ENCODE measurements at places on chromosomes 1 and 21.

DNA sequence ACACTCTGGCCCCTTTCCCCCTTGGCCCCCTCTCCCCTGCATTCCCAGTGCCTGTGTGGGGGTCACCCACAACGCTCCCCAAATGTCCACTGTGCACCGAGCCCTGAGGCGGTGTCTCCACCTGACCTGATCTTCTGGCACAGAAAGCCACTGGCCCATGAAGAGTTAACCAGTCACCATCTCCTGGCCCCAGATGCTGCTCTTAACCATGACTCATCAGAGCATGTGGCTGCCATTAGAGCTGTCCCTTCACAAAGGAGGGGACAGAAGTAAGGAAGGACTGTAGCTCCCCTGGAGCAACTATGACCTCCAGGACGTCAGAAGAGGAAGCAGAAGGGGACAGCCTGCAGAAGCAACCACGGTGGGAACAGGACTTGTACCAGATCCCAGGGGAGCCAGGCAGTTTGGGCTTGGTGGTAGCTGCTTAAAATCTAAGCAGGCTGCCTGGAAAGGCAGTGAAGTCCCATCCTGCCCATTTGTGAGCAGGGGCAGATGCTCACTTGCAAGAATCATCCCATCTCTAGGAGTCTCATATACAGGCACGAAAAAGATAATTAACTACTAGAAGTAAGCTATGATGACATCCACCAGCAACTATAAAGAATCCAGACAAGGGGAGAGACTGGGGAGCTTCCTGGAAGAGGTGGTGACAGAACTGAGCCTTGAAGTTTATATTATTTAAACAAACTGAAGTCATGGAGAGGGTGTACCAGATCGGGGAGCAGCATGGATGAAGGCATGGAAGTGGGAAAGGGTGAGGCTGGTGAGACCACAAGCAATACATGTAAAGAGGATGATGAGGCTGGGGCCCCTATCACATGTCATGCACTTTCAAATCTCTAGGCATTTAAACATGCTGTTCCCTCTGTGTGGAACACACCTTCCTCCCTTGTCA, 1.1 kb upstream of the TTC39A start:
- no peak for DNase-seq

- peak; percentile 25 for DNase-seq
These were observed 475 bp upstream of the NPPB start for GRCh38 chr1:11858968-11859871.

DNA sequence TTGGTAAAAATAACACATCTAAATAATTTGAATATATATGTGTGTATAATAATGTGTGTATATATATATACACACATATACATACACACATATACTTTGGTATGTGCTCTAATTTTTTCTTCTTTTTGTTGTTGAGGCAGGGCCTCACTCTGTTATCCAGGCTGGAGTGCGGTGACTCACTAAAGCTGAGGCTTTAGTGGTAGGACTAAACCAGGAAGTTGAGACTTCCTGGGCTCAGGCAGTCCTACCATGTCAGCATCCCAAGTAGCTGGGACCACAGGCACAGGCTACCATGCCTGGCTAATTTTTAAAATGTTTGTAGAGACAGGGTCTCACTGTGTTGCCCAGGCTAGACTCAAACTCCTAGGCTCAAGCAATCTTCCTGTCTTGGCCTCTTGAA, 46.7 kb upstream of the CXADR start:
- DNase-seq: no peak

DNA sequence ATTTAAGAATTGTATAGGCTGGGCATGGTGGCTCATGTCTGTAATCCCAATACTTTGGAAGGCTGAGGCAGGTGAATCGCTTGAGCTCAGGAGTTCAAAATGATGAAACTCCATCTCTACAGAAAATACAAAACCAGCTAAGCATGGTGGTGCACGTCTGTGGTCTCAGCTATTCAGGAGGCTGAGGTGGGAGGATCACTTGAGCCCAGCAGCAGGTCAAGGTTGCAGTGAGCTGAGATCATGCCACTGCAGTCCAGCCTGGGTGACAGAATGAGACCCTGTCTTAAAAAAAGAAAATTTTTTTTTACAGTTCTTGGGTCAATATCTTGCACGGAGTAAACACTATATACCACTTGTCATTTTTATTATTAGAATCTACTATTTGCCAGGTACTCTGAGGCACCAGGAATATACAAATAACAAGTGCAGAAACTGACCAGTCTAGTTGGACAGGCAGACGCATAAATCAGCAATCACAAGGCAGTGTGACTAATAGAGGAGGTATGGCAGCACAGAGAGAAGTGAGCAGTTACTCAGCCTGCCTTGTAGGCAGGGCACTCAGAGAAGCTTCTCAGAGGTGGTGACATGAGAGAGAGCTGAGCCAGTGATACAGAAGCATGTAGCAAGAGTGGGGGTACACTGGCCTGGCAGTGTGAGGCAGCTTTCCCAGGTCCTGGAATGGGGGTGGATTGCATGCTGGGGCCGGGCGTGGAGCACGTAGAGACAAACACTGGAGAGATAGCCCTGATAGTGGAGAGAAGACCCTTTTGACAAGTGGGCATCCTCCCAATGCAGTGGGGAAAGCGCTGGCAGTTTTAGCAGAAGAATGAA, 8.0 kb downstream of the PHLDA3 start:
- no peak for DNase-seq

- DNase-seq: no peak
These were observed 26.9 kb upstream of the CCN1 start for GRCh38 chr1:85553416-85554335.

DNA sequence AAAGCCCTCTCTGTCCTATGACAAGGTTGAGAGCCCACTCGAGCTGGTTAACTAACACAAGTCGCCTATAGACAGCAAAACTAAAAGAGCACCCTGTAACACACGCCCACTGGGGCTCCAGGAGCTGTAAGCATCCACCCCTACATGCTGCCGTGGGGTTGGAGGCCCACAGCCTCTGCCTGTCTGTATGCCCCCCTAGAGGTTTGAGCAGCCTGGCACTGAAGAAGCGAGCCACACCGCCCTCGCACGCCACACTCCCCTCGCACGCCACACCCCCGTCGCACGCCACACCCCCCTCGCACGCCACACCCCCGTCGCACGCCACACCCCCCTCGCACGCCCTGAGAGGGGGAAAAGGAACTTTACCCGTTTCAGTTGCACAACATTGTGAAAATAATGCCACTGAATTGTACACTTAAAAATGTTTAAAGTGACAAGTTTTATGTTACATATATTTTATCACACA, 13.2 kb upstream of the HMGCL start:
- DNase-seq: peak; percentile 63

- no peak for DNase-seq
These were observed 102.7 kb upstream of the SIM2 start for GRCh38 chr21:36596174-36596573.

DNA sequence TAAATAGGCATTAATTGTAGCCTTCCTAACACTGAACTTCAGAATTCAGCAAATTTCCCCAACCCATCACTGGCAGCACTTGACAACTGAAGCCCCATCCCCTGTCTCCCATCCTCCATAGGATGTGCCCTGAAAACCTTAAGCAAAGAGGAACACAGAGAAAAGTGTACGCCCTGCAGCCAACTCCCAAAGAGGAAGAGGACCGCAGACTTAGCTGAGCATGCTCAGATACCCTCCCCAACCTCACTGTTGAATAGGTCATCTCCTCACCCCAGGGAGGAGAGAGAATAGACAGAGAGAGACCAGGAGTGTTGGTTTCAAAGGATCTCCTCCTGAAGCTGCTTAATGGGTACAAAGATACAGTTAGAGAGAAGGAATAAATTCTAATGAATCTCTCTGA, 50.5 kb downstream of the CD2 start:
- DNase-seq: no peak

DNA sequence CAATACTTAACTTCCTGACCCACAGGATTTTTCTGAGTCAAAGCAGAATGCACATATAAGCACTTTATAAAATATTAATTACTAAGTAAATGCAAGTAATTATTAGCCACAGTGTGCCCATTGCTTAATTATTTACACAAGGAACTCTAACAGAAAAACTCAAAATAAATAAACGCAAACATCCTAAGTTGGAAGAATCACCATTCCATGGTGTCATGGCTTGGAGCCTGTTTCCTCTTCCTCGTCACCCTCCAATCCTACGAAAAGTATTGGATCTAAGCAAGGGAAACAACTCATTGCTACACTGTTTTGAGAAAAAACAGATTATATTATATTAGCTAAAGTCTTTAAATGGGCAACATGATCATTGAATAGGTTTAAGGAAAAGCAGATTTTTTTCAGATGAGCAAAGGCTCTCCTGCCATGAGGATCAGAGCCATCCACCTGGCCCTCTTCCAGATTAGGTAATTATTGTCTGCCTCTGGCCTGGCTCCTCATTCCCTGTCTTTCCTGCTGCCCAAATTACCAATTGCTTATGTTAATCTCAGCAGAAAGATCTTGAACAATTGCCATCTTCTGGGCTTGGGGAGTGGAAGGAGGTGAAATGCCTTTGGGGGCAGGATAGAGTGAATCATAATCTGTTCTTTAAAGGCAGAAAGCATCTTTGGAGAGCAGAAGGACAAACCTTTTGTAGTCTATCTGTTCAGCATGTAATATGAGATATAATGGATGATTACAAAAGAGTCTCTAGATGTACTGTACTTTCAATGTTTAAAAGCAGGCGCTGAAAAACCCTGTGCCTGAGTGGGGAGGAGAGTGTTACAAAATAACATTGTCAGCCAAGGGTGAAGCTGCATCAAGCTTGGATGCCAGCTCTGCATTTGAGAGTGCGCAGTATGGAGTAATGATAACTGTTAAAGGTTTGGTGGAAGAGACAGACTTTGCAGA, 121.2 kb downstream of the DUSP10 start:
- no peak for DNase-seq

DNA sequence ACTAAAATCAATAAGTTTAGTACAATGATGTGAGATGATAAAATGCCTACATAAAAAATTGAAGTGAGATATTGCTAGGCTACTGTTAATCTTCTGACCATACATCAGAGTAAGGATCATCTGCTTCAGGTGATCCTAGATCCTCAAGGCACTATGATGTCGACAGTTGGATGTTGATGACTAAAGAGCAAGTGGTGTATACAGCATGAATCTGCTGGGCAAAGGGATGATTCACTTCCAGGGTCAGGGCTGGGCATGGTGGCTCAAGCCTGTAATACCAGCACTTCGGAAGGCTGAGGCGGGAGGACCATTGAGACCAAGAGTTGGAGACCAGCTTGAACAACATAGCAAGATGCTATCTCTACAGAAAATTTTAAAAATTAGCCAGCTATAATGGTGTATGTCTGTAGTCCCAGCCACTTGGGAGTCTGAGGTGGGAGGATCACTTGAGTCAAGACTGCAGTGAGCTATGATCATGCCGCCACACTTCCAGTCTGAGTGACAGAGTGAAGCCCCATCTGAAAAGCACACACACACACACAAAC, 24.6 kb downstream of the NUF2 start:
- DNase-seq: no peak

DNA sequence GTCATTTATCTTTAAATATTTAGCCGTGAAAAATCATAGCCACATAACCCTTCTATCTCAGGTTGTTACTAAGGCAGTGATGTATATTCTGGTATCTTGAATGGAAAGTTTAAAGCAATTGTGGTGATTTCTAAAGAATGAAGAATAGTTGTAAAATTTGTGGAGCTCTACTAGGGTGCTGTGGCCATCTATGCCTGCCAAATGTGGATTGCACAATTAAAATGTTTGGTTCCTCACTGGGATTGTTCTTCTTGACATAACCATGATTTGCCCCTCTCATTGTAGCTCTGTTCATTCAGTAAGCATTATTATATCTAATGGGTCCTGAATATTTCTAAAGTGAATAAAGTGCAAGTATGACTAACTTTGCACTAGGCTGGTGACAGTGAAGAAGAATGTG, 50.1 kb downstream of the AK4 start:
- no peak for DNase-seq

DNA sequence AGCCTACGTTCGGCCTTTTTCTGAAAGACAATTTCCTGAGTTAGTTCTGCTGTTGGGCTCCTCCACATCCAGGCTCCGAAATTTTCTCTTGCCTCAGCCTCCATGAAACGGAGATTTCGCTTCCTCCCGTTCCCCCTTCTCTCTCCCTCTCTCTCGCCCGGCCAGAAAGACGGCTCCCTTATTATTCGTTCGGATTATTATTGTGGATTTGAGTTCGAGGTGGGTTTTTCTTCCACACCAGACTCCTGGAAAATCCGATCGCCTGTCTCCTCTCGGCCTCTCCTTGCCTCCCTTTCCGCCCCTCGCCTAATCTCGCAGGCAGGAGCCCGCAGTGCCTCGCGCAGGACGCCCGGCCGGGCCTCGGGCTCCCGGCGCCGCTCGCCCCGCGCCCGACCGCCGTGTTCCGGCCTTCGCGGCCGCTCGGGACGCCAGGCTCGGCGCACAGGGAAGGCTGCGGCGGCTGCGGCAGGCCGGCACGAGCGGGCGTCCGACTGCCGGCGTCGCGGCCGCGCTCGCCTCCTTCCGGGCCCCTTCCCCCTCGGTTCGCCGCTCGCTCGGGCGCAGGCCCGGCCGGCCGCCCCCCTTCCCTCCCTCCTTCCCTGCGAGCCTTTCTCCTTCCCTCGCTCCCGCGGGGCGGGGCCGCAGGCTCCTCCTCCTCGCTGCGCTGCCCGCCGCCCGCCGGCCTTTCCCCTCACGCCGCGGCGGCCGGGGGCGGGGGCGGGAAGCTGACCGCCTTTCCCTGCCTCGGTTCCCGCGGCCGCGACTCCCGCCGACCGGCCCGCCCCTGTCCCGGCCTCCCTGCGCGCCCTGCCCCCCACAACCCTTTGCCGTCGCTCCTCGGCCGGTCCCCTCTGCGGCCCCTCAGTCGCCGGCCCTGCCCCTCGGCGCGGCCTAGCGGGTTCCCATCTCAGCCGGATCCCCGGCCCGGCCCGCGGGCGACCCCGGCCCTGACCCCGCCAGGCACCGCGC, at the start of gene ARHGEF11:
ARHGEF11 (minus strand) TSS at position 493 of the 969 bp plus-strand sequence. CDS start 1,412 bp downstream, outside the sequence.
- DNase-seq: no peak

DNA sequence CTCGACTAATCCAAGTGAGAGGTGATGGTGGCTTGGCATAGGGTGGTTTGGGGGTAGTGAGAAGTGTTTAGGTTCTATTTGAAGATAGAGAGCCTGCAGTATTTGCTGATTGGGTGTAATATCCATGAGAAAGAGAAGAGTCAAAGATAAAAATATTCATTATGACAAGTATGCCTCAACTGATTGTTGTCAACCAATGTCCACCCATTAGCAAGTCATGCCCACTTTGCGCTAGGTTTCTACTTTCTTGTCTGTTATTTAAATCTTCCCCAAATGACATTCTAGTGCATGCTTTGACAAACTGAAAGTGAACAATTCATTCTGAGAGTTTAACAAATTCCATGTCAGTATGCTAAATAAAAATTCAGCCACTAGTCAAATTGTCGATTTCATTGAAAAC, 3.8 kb upstream of the XCL1 start:
- no peak for DNase-seq

Measured in stimulated activated CD8-positive, alpha-beta memory T cell treated with anti-CD3 and anti-CD28 coated beads, Interleukin-7, amount 100 ng/mL, for 1 hour (primary cell).